ENCODE measurements at places on chromosomes 2 and 18.

DNA sequence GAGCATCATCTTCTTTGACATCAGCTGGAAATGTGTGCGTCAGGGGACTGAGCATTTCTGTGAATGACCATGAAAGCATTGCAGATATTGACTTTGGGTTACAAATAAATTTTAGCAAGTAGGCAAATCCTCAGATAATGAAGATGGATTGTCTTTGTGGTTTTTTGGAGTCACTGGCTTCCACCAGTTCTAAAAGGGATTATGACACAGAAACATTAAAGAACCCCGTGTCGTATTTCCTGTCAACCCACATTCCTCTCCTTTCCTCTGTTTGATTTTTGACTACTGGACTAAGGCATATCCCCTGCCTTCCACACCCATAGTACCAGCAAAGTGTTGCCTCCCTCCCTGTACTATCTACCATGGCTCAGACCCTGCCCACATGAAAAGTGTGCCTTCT lies 268.1 kb downstream of the MYO3B start:
- no peak for DNase-seq

DNA sequence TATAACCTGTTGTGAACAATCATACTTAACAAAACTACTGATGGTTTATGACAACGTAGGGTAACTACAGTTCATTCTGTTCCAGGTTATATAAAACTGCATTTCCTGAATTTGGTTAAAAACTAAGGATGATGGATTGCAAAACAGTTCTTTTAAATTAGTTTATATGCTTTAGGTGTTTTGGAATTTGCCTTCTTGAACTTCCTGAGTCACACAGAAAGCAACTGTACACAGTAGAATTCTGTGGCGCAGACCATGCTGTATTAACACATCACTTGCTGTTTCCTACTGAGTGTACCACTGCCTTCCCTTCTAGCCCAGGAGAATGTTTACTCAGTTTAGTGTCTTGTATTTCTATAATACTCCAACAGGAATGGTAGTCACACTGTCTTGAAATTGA lies 19.4 kb downstream of the ITGB1BP1 start:
- no peak for DNase-seq

DNA sequence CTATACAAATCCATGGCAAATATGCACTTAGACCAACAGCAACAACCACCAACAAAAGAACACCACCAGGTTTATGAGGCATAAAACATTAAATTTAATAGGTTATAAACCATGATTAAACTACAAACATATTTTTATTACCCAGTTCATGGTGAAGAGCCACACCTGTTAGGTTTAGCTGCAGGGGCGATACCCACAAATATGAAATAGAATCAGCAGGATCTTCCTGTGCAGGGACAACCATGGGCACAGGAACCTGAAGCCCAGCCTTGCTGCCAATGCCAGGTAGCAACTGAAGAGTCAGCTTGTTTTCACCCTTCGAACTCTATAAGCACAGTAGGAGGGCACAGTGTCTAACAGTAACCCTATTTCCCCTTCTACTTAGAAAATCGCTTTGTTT lies 675.0 kb downstream of the SATB2 start:
- DNase-seq, result no peak

DNA sequence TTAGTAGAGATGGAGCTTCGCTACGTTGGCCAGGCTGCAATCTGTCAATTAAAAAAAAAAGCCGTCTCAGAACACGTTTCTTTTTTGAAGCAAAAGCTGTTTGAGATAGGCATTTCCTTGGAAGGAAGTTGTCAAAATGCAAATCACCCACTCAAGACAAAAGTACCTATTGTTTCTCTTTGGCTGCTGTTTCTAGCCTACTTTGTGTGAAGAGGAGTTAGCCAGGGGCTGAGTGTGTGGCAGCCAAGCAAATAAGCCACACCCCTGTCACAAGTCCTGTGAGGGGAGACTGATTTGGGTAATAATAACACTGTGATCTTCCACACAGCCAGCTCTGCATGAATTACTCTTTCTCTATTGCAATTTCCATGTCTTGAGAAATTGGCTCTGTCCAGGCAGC lies 47.4 kb upstream of the CDCA7 start:
- no peak for DNase-seq

DNA sequence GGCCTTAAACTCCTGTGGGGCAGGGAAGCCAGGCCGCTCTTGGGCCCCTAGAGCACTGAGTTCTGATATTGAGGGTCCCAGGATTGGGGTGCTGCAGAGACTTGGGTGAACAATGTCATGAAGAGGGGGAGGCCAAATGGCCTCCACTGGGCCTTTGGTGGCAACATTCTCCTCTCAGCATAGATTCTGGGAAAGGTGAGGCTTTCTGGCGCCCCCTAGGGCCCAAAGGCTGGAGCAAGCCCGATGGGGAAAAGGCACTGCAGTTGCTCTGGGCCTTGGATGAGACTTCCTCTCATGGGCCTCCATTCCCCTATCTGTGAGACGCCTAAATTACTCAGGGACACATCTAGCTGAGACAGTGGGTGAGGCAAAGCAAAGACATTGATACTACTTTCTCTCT lies 84.8 kb downstream of the ACAA2 start:
- no peak for DNase-seq

DNA sequence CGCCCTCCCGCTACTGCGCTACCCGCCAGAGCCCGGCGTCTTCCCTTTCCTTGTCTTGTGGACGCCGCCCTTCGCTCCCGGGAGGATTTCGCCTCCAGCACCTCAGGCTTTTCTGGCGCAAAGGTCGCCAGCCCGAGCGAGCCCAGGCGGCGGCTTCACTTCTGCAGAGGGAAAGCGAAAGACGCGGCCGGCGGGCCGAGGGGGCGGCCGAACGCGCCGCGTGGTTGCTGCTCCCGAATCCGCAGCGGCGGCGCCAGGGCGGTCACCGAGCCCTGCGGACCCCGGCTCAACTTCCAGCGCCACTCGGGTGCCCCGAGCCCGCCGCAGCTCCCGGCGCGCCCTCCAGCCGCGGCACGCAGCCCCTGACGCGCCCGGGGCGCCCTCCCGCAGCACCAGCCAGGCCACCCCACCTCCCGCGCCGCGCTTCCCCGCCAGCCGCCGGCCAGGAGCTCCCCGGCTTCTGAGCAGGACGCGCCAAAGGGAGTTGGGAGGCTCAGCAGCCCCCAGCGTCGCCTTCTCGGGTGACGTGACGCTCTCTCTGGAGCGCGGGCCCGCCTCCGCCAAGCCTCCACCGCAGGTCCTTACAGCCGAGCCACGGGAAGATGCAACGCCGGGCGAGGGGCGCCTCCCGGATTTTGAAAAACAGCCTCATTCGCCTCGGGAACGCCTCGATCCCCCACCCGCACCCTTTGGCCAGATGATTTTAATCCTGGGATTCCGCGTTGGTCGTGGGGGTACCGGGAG lies 84.9 kb upstream of the EPB41L3 start:
- no peak for DNase-seq

- no peak for DNase-seq
Measured at GRCh38 chr2:9228088-9228751, 21.6 kb downstream of the ASAP2 start.

GRCh38 chr2:12637754-12638153 lies 79.0 kb upstream of the TRIB2 start:
- DNase-seq, result no peak

- DNase-seq, result no peak
Measured at GRCh38 chr18:34760444-34760843, 50.3 kb downstream of the DTNA start.

GRCh38 chr2:44242904-44243303 lies 32.4 kb upstream of the SLC3A1 start:
- no peak for DNase-seq

DNA sequence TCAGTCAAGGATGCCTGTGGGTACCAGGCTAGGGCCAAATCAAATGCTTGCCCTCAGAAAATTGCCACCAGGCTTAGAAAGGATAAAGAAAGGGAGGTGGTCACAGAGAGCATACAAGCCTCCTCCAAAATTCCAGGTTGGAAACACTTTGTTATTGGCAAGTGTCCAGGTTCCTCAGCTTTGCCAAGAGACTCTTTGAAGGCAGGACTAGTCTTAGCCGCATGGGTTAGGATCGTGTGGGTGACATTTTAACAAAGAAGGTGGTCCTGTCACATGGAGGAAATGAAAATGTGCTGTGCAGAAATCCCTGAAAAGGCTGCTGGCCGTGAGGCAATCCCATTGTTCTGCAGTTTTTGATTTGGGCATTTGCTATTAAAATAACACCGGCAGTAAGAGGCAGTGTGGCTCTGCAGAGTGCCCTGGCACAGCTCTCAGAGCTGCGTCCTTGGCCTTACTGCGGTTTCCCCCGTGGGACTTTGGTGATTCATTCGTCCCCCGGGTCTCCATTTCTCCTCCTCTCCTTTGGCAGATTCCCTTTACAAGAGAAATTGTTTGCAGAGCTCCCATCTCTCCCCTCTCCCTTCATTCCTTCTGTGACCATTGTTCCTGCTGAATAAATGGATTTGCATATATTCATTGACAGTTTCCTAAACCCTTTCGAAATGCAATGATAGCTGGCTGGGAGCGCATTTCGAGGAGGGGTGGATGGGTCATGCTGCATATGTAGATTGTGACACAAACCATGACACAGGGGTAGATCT lies 187.3 kb downstream of the VAPA start:
- no peak for DNase-seq

GRCh38 chr18:75314117-75314516 lies 103.5 kb downstream of the TSHZ1 start:
- DNase-seq, result no peak

DNA sequence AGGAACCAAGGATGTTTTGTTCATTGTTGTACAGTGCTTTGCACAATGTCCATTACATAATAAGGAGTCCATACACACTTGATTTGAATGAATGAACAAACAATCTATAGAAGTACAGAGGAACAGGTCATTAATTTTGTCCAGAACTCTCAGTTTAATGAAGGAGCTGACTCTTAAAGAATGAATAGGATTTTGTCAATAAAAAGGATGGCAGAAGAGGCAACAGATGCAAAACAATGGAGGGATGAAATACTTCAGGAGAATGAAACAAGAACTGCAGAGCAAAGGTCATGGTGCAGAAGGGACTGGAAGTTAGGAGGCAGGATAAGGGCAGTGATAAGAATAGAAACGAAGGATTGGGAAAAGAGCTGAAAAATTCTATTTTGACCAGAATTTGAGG lies 28.7 kb upstream of the COL5A2 start:
- no peak for DNase-seq

DNA sequence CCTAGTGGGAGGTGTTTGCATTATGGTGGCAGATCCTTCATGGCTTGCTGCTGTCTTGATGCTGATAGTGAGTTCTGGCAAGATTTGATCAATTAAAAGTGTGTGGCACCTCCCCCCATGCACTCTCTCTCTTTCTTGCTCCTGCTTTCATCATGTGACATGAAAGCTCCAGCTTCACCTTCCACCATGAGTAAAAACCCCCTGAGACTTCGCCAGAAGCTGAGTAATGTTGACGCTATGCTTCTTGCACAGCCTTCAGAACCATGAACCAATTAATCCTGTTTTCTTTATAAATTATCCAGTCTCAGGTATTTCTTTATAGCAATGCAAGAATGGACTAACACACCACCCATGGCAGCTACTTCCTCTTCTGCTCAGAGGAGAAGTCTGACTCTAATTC lies 2181.4 kb upstream of the PIK3C3 start:
- DNase-seq, result no peak

DNA sequence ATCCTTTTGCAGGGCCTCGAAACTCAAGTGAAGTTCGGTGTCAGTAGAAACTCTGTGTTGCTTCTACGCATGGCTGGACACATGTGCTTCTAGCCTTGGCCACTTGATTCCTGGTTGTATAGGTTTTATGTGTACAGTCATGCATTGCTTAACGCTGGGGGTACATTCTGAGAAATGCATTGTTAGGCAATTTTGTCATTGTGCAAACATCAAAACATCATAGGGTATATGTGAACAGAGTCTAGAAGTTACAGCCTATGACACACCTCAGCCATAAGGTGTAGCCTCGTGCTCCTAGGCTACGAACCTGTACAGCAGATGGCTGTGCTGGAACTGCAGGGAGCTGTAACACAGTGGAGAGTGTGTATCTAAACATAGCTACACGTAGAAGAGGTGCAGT lies 39.4 kb downstream of the TMEM18 start:
- DNase-seq, result no peak

GRCh38 chr2:27952070-27952469 lies 61.5 kb downstream of the BABAM2 start:
- DNase-seq, result no peak

DNA sequence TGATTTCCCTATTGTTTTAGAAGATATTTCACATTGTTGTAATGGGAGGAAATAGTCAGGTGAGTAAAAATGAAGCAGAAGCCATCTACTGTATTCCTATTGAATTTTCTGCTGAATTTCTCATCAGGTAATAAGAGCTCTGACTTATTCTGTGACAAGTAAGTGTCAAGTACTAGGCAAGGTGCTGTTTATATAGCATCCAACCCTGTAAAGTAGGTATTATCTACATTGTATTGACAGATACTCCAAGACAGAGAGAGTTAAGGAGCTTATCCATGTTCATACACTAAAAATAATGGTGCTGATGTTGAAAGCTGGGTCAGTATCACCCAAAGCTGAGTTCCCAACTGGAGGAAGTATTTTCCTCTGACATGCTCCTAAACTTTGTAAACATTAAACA lies 106.0 kb downstream of the KCNJ3 start:
- DNase-seq, result no peak

- no peak for DNase-seq
Measured at GRCh38 chr2:111957872-111958354, 59.5 kb downstream of the MERTK start.

GRCh38 chr2:101809698-101810097 lies 112.2 kb downstream of the MAP4K4 start:
- DNase-seq, result no peak

DNA sequence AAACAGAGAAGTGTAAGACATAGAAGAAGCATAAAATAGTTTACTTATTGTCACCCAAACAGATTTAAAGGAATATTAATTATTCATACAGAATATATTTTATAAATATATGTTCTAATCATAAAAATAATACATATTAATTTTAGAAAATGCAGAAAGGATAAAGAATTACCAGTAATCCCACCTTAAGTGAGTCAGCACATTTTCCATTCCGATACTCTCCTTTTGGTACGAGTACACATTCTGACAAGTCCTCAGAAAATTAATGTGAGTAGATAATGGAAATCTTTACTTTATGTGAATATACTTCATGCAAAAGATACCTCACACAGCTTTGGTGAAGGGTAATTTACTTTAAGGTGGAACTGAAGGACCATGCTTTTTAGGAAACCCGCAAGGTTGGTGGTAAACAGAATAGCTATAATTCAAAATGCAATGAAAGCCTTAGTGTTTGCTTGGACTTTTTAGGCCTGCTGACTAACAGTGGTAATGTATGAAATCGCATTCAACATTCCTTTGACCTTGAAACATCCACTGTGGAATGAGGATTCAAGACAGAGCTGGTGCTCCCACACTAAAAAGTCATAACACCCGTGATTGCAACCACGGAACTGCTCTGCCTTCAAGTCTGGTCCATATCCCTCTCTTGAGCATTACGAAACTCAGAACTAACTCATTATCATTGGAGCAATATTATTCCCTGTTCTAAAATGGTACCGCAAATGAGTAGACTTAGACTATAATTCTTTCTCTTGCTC lies 28.1 kb upstream of the HTR2B start:
- no peak for DNase-seq

- DNase-seq, result no peak
Measured at GRCh38 chr2:178152033-178152432, 39.8 kb downstream of the RBM45 start.
